ENCODE measurements at places on chromosomes 4 and X.

DNA sequence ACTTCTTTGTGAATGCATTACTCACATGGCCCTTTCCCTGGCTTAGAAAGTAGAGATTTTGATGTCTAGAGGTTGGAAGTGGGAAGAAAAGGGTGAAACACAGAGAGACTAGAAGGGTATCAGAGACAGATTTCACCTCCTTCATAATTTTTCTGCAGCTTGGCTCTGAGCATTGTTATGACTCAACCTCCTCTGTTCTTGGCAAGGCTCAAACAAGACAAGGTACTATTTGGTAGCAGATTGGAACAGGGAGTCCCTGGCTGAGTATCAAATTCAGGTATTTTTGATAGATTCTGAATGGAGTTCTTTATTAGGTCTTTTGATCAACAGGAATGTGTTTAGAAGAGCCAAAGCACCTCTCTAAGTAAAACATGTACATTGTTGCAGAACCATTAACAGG is 146.3 kb upstream of the CHRDL1 start:
- no peak for DNase-seq

GRCh38 chr4:5477613-5478012 is 230.7 kb downstream of the EVC2 start:
- DNase-seq = no peak

GRCh38 chr4:18454349-18454748 is 432.8 kb upstream of the LCORL start:
- DNase-seq = no peak

GRCh38 chr4:174212061-174212460 is 71.4 kb downstream of the FBXO8 start:
- no peak for DNase-seq

DNA sequence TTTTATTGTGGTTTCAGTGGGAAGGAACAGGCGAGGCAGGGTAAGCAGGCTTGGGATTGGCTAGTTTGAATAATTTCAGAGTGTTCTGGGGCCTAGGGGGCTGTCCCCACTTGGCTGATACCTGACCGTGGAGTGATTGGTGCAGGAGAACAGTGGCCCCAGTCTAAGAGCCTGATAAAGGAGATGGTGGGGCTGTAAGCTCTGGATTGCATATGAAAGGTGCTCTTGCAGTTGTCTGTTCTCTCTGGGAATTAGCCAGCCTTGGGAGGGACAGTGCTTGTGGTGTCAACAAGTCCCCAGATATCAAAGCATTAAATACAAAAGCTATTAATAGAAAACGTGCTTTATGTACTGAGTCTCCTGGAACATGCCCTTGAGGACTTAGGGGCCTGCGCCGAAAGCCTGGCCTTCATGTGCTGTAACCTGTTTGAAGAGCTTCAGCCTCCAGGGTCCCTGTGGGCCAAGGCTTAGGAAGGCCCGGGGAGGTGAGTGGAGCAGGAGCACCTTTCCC is 30.4 kb upstream of the CLTRN start:
- no peak for DNase-seq

- DNase-seq = peak; percentile 34
These were observed 13.9 kb downstream of the SCARB2 start for GRCh38 chr4:76199664-76200211.

GRCh38 chr4:59729321-59729720 is 1470.8 kb upstream of the ADGRL3 start:
- no peak for DNase-seq

GRCh38 chr4:30952526-30953219 is 232.5 kb downstream of the PCDH7 start:
- peak; percentile 8 for DNase-seq

DNA sequence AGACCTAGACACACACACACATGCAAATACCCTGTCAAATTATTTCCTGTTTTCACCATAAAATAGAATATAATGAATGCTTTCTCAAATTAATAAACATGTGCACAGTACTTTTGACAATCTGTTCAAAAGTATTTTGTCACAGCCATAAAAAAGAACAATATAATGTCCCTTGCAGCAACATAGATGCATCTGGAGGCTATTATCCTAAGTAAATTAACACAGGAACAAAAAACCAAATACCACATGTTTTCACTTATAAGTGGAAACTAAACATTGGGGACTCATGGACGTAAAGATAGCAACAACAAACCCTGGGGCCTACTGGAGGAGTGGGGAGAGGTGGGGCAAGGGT is 15.5 kb downstream of the RAB40A start:
- DNase-seq = no peak

GRCh38 chr4:53489279-53489889 is 101.9 kb downstream of the LNX1 start:
- DNase-seq = peak; percentile 61

DNA sequence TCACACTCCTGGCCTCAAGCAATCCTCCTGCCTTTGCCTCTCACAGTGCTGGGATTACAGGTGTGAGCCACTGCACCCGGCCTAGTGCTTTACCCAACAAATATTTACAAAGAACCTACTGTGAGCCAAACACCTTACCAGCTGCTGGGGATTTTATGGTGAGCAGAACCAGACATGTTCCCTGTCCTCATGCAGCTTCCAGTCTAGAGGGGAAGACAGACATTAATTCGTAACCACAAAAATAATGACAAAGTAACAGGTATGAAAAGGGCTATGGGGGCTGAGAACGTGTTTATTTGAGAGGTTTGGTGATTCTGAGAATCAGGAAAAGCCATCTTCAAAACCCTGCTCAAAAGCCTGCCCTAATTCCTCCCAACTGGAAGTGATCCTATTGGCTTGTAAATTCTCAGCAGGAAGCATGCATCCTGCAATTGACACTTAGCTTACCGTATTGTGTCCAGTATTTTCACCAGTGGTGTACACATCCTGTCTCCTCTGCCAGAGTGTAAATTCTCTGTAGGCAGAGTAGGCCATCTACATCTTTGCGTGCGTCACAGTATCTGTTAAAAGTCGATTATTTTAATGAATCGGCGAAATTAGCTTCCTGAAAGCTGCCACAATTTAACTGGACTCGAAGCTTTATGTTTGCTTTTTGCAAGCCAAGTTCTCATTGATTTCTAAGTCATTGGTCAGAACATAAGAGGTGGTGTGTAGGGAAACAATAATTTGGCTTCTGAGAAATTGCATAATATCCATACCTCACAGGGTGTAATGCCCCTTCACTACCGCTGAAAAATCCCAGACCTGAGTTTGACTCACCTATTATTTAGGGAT is 67.0 kb downstream of the TMEM156 start:
- DNase-seq = no peak

- no peak for DNase-seq
These were observed 17.8 kb downstream of the XG start for GRCh38 chrX:2769615-2770014.

DNA sequence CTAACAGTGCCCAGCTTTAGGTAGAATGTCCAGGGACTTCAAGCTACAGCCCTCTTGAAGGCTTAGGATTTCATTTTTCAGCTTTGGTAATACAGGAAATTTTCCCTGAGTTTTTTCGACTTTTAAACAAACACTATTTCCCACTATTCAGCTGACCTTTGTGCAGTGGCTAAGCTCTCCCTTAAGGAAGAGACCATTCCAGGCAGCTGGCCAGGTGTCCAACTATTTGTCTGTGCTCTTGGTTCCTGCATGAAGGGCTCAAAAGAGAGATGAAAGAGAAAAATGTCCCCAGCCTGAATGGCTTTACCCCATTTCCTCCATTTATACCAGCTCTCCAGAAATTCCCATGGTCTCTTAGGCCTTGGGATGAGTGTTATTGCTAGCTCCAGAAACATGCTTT is 111.9 kb upstream of the KLF8 start:
- no peak for DNase-seq

- no peak for DNase-seq
These were observed 6.1 kb upstream of the SRPK3 start for GRCh38 chrX:153774576-153775292.

GRCh38 chrX:3154386-3154975 is 113.2 kb downstream of the ARSF start:
- no peak for DNase-seq

- peak; percentile 71 for DNase-seq
These were observed 115.4 kb downstream of the PTTG2 start for GRCh38 chr4:38075370-38076152.

GRCh38 chr4:139656614-139657486 is 8.8 kb upstream of the MGST2 start:
- peak; percentile 81 for DNase-seq

DNA sequence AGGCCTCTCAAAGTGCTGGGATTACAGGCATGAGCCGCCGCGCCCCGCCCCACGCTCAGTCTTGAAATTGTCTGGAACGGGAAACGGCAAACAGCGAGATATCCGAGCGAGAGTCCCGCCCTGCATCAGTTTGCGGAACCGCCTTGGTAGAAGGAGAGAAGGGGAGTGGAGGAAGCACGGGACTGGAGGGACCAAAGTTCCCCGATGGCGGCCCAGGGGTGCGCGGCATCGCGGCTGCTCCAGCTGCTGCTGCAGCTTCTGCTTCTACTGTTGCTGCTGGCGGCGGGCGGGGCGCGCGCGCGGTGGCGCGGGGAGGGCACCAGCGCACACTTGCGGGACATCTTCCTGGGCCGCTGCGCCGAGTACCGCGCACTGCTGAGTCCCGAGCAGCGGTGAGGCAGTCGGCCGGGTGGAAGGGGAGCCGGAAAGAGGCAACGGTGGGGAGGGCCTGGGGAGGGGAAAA is at the start of gene BST1:
Gene BST1 (plus strand): TSS at position 125 of the 463 bp plus-strand sequence. CDS start 80 bp downstream, at position 205.
- no peak for DNase-seq

DNA sequence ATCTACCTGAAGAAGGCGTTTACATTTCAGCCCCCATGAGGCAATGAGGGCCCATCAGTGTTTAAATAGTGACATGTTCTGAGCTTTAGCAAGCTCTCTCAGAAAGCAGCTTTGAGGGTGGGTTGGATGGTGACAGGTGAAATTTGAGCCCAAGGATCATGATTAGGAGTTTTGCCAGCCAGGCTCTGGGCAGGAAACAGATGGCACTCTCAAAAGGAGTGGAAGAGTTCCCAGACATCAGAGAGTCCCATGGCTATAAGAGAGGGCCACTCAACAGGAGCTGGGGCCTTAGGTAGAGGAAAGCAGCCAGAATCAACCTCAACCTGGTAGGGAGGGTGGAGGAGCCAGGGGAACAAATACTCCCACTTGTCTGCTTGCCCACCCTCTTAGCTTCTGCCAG is 499.8 kb downstream of the MID1IP1 start:
- no peak for DNase-seq

DNA sequence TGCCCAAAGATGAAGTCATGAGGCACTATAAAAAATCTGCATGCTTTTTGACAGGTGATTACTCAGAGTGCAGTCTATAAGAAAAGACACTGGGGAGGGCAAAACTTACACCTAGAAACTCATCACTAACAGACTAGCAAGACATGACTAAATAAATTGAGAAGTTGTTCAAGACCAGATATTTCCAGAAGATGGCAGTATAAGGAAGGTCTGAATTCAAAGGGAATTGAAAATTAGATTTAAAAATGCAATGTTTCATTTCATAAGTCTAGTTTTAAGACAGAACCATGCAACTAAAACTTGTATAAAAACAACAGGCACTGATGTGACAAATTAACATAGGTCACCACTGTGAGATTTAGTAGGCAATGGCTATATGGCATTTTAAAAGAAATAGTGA is 232.5 kb upstream of the POF1B start:
- peak; percentile 2 for DNase-seq

DNA sequence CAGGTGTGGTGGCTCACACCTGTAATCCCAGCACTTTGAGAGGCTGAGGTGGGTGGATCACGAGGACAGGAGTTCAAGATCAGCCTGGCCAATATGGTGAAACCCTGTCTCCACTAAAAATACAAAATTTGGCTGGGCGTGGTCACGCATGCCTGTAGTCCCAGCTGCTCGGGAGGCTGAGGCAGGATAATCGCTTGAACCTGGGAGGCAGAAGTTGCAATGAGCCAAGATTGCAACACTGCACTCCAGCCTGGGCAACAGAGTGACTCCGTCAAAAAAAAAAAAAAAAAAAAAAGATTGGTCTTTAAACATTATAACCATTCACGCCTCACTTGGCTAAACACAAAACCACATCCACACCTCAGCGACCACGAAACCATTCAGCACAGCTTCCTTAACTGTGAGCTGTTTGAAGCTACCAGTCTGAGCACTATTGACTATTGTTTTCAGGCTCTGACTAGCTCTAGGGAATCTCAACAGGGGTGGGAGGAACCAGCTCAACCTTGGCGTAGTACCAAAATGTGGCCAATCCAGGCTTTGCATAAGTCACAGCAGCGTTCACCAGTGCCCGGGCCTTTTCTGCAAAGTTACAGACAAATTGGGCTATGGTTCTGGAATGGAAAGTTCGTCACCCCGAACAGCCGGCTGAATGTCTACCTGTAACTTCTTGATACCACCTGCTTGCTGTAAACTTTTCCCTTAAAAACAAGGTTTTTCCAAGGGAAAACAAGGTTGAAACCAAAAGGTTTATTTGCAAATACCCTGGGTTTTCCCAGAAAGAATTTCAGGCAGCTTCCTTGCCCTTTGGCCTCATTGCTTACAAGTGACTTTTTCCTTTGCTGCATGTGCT is 73.6 kb upstream of the DHX15 start:
- DNase-seq = peak; percentile 57

GRCh38 chr4:139753686-139754085 is 88.1 kb downstream of the MGST2 start:
- DNase-seq = no peak

DNA sequence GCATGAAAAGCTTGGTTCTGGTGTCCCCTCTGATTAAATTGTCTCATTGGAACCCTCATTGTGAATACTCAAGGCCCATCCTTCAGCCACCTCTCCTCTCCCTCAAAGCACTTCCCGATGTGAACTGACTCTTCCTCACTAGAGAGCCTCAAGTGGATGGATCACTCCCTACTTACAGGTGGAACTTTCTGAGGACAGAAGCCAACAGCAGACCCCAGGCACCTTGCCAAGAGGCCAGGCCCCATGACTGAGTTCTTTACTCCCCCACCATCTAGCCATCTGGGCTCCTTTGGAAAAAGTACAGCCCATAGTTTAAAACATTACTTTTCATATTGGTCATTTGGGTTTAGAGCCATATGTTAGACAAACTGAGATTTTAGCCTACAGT is 224.1 kb downstream of the SHROOM3 start:
- no peak for DNase-seq

- DNase-seq = no peak
These were observed 66.0 kb upstream of the NKX1-1 start for GRCh38 chr4:1472148-1472797.

DNA sequence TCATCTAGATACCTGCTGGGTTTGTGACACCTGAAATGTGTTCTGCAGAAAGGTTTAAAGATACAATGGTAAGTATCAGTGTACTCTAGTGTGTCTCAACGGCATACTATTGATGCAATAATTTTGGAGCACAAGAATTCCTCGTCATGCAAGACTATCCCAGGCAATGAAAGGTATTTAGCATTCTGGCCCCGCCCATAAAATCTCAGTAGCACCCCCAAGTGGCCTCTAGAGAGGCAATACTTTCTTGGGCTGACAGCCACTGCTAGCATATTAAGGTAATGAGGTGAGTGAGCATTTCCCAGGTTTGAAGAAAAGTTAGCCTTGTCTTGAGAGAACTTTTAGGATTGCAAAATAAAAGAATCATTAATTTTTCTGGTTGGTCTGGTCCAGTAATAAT is 24.0 kb downstream of the TAB3 start:
- peak; percentile 1 for DNase-seq

DNA sequence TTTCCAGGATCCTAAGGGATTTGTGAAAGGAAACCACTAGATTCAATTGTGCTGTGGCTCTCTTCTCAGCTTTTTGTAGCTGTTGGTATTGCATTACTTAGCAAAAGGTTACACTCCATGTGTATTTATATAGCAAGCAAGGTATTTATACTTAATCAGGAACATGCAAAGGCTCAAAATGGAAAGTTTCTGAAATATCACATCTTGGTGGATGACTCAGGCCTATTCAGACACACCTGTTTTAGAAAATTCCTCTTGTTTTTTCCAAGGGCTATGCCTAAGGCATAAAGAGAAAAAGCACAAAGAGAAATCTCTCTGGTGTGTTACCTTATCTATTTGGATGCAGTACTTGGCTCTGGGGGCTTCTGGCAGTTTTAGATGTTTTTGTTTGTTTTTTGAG is 144.4 kb upstream of the GALNT7 start:
- DNase-seq = peak; percentile 7
